Subcutaneous preadipocyte (primary cell): ENCODE measurements at places on chromosomes 3 and 15. TPM values are rescaled to one million over a fixed set of nuclear protein-coding genes. Genes with fewer than 3 reads are reported as not detected.

SERPINI2 gene
- total RNA-seq = not detected in 2 replicates

ATP13A4 gene
- under 0.01 and 0.20 TPM in 2 replicates for total RNA-seq

SEMA6D gene
- under 0.01 and 0.59 TPM in 2 replicates for total RNA-seq

SMCO1 gene
- total RNA-seq = under 0.01 TPM in 1 of 2 replicates, not detected in the other

TM4SF18 gene
- total RNA-seq = 0.37 and 0.39 TPM in 2 replicates

ST3GAL6 gene
- 0.59 and 1.5 TPM in 2 replicates for total RNA-seq

CACNA1D gene
- total RNA-seq = under 0.01 TPM in 1 of 2 replicates, not detected in the other

DET1 gene
- 7.0 and 9.0 TPM in 2 replicates for total RNA-seq

TYRO3 gene
- total RNA-seq = 7.0 and 11.9 TPM in 2 replicates

BSN gene
- under 0.01 and 0.20 TPM in 2 replicates for total RNA-seq

RBM6 gene
- total RNA-seq = 34.6 and 37.5 TPM in 2 replicates

SENP8 gene
- total RNA-seq = 1.8 and 2.9 TPM in 2 replicates

TRIM71 gene
- not detected in 2 replicates for total RNA-seq

RLBP1 gene
- not detected in 2 replicates for total RNA-seq

PLSCR2 gene
- total RNA-seq = not detected in 2 replicates

CA12 gene
- 122 and 133 TPM in 2 replicates for total RNA-seq

GOLGA8S gene
- total RNA-seq = not detected in 2 replicates

THAP10 gene
- 2.2 and 3.1 TPM in 2 replicates for total RNA-seq

GATM gene
- total RNA-seq = 0.73 and 0.98 TPM in 2 replicates

RARRES1 gene
- 0.59 and 3.3 TPM in 2 replicates for total RNA-seq

SLC6A1 gene
- not detected in 2 replicates for total RNA-seq

PRICKLE2 gene
- 32.0 and 32.1 TPM in 2 replicates for total RNA-seq

CDCP1 gene
- 19.1 and 27.4 TPM in 2 replicates for total RNA-seq

SYNPR gene
- total RNA-seq = not detected in 2 replicates

CAMKV gene
- not detected in 2 replicates for total RNA-seq

SLC9C1 gene
- under 0.01 TPM in 1 of 2 replicates, not detected in the other for total RNA-seq

ACTR8 gene
- total RNA-seq = 24.6 and 25.6 TPM in 2 replicates

COL6A5 gene
- not detected in 2 replicates for total RNA-seq

BTLA gene
- total RNA-seq = not detected in 2 replicates
